ENCODE measurements at places on chromosomes 16 and 17. TPM values are rescaled to one million over a fixed set of nuclear protein-coding genes. Genes with fewer than 3 reads are reported as not detected.

- DNase-seq: no peak
Measured at GRCh38 chr16:912322-912683, 58.5 kb downstream of the LMF1 start.

GRCh38 chr16:46859719-46860152 lies 24.4 kb upstream of the GPT2 start:
- no peak for DNase-seq

DNA sequence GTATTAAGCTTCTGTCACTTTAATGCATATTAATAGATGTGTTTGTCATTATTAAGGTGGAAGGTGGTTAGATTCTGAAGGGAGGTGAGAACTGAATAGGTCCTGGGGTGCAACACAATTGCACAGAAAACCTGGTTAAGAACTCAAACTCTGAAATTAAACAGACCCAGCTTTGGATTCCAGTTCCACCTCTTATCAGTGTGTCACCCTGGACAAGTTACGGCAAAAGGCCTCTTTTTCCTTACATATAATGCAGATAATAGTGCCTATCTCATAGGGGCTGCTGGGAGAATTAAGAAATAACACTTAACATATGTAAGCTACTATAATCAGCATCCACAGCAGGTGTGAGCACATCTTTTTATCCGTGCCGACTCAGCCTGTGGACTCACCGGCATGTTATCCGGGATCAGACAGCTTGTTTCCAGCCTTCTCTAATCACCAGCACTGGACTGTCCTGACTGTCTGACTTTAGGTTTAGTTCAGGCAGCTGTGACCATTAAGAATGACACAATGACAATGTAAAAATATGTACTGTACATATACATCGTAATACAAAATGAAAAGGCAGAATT lies 31.4 kb downstream of the TEX2 start:
- DNase-seq: no peak

DNA sequence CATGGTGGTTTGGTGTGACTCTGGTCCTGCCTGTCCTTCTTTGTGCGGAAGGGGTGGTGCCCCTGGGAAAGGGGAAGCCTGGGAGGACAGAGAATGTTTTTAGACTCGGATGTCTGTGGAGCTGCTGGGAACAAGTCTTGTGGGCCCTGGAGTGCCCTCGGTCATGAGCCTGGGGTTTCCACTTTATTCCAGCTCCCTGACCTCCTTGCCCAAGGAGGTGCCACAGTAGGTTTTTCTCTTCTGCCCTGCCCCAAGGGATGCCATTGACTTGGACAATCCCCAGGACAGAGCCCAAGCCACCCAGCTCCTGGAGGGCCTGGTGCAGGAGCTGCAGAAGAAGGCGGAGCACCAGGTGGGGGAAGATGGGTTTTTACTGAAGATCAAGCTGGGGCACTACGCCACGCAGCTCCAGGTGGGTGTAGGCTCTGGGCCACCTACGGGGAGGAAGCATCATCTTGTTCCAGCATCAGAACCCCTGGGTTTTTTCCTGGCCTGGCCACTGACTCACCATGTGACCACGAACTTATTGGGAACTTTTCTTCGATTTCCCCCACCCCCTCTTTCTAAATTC lies 1.4 kb downstream of the STAT5A start:
- DNase-seq: no peak

- DNase-seq: no peak
Measured at GRCh38 chr17:32964541-32964940, 27.1 kb upstream of the SPACA3 start.

GRCh38 chr17:77312786-77313599 lies 172.2 kb downstream of the SEC14L1 start:
- DNase-seq: peak; percentile 63

DNA sequence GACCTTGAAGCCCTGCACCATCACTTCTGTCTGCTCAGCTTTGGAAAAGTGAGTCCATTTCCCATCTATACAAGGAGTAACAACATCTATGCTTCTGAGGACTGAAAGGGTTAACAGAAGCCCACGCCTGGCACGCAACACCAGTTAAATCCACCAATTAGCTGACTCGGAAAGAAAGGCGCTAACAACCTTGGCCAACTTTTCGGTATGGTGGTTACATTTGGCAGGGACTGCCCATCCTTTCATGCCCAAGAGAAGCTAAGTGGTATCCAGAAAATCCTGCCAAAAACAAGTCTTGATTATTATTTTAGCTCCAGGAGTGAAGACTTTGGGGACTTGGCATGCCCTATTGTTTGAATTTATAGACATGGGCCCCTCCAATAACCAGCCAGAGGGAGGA lies 202.3 kb upstream of the RPL38 start:
- no peak for DNase-seq

DNA sequence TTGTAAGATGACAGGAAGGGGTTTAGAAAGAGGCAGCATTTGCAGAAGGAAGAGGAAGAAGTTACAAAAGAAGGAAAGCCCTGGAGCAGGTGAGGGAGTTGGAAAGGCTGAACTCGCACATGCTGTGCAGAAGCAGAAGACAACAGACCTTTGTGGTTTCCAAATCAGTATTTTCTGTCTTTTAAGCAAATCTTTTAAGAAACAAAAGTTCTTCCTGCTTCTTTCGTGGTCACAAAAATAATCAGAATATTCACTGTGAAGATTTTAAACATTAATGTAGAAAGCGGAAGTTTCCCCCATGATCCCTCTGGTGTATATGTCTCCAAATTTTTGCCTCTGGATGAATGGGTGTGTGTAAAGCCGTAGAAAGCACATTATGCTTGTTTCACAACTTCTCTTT lies 25.8 kb downstream of the ZNRF1 start:
- no peak for DNase-seq

GRCh38 chr17:66829386-66829864 lies 5.5 kb upstream of the CACNG5 start:
- peak; percentile 76 for DNase-seq

DNA sequence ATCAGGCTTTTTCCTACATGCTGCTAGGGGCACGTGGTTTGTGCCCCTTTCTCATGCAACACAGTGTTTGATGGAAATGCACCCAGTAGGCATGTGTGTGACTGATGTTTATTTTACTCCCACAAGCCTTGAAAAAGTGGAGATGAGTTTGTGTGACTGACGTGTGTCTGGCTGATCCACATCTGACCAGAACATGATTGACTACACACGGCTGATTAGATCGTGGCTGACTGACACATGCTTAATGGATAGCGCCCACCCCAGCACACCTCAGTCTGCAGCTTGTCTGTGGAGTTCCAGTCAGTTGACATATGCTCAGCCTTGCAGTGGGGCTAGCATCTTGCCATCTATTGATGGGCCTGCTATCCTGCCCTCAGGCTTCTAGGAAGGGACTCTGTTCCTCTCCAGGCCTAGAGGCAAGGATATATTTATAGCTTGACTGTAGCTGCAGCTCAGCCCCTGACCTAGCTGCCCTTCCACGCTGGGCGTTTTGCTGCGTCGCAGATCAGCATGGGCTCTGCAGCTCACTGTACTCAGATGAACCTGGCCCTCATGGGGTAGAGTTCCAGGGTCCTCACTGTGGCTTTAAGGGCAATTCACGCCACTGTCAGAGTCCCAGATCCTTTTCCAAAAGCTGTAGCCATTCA lies 112.3 kb downstream of the HS3ST2 start:
- DNase-seq: no peak

GRCh38 chr17:76480632-76481031 lies 13.2 kb downstream of the AANAT start:
- no peak for DNase-seq

GRCh38 chr16:27980919-27981700 lies 82.4 kb downstream of the GSG1L start:
- DNase-seq: no peak

DNA sequence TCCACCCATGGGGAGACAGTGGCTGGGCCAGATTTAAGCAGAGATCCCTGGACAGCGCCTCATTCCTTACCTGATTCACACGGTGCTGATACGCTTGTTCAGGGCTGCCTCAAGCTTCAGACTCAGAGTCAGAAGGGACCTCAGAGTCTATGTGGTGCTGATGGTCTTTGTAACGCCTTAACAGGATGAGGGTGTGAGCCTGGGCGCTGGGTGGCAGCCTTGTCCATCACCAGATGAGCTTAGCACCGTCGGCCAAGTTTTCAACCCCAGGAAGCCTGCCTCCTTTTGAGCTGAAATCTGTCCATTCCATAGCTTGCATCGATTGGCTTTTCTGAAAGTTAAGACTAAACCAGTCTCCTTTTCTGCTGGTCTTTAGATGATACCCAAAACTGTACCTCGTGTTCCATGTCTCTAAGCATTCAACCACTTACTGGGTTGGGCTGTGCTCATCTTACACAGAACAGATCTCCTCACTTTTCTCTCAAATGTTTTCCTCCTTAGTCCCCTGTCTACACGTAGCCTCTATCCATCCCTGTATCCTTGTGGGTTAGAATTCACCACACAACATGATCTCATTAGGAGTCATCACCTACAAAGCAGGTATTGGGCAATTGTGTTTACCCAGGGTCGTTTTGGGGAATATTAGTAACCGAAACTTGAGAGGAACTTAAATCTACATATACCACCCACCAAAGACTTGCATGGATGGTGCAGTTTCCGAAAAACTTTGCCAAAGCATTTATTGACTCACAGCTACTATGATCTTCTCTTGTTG lies 573.4 kb downstream of the CDH13 start:
- peak; percentile 18 for DNase-seq

- peak; percentile 85 for DNase-seq
Measured at GRCh38 chr16:3182608-3183444, 5.2 kb upstream of the OR1F1 start.

DNA sequence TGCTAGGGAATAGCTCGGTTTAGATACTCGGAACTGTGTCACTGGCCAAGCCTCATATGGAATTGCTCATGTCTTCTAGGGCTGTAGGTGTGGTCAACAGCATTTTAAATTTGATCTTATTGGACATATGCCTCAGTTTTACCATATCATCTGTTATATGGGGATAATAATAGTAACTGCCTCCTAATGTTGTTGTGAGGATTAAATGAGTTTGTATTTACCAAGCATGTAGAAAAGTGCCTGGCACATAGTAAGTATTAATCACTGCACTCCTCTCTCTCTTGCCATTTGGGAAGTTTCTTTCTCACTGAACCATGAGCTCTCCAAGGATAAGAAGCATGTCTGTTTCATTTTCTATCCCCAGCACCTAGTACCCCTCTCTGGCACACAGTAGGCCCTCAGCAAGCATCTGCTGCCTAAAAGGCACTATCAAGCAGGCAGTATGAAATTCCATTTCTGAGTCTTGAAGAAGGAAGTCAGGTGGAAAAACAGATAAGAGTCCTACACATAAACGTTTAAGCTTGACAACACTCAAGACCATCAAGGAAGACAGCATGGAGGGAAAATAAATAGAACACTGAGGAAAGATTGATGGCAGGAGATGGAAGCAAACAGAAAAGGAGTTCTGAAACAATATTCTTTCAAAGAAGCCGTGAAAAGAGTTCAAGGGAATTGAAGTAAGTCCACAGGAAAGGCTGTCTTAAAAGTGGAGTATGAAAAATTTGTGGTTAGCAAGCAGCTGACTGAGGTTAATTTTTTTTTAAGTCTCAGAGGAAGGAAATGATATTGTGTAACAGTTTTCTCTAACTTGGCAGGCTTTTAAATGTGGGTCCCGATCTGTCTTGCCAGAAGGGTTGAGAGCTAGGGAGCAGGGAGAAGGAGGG lies 2.2 kb upstream of the ATP6V0A1 start:
- DNase-seq: no peak

GRCh38 chr17:30378241-30378824 lies 394 bp upstream of the CPD start:
- DNase-seq: peak; percentile 53

DNA sequence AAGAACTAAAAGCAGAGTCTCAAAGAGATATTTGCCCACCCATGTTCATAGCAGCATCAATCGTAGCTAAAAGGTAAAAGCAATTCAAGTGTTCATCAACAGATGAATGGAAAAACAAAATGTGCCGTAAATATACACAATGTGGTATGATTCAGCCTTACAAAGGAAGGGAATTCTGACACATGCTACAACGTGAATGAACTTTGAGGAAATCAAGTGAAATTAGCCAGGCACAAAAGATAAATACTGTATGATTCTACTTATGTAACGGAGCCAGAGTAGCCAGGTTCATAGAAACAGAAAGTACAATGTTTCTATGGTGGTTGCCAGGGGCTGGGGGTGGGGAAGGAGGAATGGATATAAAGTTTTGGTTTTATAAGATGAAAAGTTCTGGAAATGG lies 57.8 kb upstream of the IL34 start:
- DNase-seq: no peak

DNA sequence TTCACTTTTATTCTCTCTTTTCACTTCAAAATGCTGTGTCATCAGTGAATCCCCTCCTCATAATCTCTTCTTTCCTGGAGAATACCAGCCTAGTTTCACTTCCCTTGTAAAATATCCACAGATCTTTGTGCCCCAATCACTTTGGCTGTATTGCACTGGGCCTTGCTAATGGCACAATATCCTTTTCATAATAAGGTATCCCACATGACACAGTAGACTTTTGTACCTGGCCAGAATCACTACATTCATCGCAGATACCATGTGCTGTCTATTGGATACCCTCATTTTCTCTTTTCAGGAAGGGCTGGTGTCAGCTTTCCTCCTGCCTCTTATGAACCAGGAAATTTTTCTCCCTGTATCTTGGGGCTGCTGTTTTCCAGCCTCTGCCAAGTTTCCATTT lies 25.7 kb upstream of the TOX3 start:
- no peak for DNase-seq

- DNase-seq: no peak
Measured at GRCh38 chr16:9060225-9060624, 31.2 kb upstream of the HAPSTR1 start.

GRCh38 chr17:63082273-63082861 lies 116.3 kb downstream of the TANC2 start:
- no peak for DNase-seq

DNA sequence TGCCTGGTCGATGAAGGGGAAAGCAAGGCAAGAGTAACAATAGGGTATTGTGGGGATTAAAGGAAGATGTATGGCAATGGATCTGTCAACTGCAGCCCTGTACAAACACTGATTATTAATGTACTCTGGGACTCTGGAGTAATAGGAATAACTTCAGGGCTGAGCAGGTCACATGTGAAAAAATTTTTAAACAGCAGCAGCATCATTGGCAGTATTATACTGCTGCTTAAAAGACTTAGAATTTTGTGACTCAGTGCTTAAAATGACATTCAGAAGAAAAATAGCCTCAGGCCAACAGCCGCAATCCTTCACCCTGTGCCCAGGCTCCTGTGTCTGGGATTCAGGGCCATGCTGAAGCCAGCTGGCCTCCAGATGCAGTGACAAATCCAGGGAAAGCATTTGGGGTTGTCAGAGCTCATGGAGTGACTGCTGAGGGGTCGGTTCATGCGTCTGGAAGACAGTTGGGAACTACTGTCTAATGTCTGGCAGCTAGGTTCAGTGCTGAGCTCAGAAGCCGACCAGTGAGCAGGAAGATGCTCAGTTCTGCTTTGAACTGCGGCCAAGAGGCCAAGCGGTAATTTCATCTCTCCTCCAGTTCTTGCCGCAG lies 22.2 kb downstream of the TEX2 start:
- DNase-seq: no peak

Gene CUEDC1
- total RNA-seq: 8.1 TPM

Gene VAT1L
- 18.6 TPM for total RNA-seq

Gene C17orf67
- 1.5 TPM for total RNA-seq

Gene KRTAP1-1
- total RNA-seq: not detected

Gene HSD17B2
- 0.04 TPM for total RNA-seq

Gene CCDC200
- total RNA-seq: not detected

Gene KRTAP2-1
- not detected for total RNA-seq

Gene CALB2
- total RNA-seq: 0.30 TPM

Gene HSD17B1
- 1.1 TPM for total RNA-seq

Gene EFNB3
- total RNA-seq: 6.4 TPM

Gene ITGB4
- 0.28 TPM for total RNA-seq

Gene ACAP1
- 34.5 TPM for total RNA-seq

Gene OMG
- total RNA-seq: not detected

Gene PLK1
- 126 TPM for total RNA-seq

Gene NACA2
- total RNA-seq: not detected

Gene SYCE1L
- total RNA-seq: 7.8 TPM

Gene RDM1
- total RNA-seq: 7.0 TPM

All from H7 (cell line).